ENCODE measurements at places on chromosomes 7 and 10. TPM values are rescaled to one million over a fixed set of nuclear protein-coding genes. Genes with fewer than 3 reads are reported as not detected.

DNA sequence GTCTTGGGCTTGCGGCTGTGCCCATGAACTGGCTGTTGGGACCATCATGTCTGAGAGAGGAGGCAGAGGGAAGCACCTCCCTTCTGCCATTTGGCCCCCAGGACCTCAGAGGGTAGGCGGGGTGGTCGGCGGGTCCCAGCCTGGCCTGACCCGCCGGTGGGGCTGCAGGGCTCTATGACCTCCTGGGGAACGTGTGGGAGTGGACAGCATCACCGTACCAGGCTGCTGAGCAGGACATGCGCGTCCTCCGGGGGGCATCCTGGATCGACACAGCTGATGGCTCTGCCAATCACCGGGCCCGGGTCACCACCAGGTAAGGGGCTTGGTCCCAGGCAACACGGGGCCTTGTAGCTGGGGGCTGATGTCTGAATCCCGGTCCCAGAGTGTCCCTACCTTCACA lies 14.1 kb downstream of the SUMF2 start:
- no peak for DNase-seq

- DNase-seq, result no peak
These were observed 38.2 kb downstream of the ZNF467 start for GRCh38 chr7:149735181-149735602.

GRCh38 chr10:46329690-46330016 lies 42.9 kb downstream of the ANTXRL start:
- DNase-seq, result no peak

DNA sequence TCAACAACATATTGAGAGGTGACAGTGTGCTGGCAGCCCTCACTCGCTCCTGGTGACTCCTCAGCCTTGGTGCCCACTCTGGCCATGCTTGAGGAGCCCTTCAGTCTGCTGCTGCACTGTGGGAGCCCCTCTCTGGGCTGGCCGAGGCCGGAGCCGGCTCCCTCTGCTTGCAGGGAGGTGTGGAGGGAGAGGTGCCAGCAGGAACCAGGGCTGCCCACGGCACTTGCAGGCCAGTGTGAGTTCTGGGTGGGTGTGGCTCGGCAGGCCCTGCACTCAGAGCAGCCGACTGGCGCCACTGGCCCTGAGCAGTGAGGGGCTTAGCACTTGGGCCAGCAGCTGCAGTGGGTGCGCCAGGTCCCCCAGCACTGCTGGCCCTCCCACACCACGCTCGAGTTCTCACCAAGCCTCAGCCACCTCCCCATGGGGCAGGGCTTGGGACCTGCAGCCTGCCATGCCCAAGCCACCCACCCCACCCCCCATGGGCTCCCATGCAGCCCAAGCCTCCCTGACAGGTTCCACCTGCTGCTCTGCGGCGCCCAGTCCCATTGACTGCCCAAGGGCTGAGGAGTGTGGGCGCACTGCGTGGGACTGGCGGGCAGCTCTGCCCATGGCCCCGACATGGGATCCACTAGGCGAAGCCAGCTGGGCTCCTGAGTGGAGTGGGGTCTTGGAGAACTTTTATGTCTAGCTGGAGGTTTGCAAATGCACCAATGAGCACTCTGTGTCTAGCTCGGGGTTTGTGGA lies 377.1 kb upstream of the ANKRD30A start:
- DNase-seq, result no peak

DNA sequence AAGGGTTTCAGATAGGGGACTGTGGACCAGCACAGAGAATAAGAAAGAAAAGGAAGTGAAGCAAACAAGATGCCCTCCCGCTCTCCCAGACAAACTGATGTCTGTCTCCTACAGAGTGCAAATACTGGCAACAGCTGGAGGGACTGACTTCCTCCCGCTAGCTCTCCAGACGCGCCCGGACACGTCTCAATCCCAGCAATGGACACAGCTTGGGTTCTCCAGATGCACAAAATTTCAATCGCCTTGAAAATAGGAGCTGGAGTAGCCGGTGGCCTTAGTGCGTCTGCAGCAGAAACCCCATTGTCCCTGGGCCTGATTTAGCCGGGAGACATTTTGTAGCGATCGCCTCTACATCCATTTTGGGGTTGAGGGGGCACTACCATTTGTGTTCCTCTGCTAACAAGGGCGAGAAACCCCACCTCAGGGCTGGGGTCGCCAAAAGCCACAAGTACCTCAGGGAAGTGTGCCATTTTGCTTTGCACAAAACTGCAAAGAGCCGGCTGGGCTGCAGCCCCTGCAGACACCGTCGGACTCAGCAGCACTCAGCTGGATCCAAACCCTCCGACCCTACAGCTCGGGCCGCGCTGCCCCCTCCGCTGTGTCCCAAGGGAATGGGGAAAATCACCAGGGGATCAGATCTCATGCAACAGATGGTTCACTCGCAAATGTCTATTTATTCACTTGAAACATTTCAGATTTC lies 5.9 kb downstream of the CPA2 start:
- no peak for DNase-seq

DNA sequence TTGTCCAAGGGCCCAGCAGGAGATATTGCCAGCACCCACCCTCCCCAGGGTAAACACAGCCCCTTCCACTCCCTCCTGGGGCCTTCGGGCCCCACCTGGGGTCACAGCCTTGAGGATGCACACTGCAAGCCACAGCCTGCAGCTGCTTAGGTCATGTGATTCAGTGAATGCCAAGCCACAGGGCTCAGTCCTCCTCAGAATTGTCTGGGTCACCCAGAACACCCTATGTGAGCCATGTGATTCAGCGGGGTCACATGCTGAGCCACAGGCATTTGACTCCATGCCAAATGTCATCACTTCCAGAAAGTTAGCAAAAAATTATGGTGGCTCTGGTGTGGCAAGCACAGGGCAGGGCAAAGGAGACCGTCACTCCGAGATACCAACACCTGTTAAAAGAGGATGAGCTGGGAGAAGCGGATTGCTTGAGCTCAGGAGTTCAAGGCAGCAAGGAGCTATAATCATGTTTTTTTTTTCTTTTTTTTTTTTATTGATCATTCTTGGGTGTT lies 17.2 kb upstream of the PSAP start:
- no peak for DNase-seq

GDF2 gene
- total RNA-seq, result not detected

GRCh38 chr10:7659560-7659959 lies 7.2 kb downstream of the ITIH5 start:
- DNase-seq, result no peak
